ENCODE measurements at places on chromosomes 12 and 14.

- H3K36me3 ChIP-seq, result no peaks in the 10 kb centered on the region
- no peak for DNase-seq
- H3K27me3 ChIP-seq, result no peaks in the 10 kb centered on the region
- H3K4me3 ChIP-seq, result no peak overlapping the region
- H3K27ac ChIP-seq, result no peak overlapping the region
- no peaks in the 10 kb centered on the region for H3K4me1 ChIP-seq
Observed at GRCh38 chr12:92665496-92665895, 37.3 kb upstream of the PLEKHG7 start.

DNA sequence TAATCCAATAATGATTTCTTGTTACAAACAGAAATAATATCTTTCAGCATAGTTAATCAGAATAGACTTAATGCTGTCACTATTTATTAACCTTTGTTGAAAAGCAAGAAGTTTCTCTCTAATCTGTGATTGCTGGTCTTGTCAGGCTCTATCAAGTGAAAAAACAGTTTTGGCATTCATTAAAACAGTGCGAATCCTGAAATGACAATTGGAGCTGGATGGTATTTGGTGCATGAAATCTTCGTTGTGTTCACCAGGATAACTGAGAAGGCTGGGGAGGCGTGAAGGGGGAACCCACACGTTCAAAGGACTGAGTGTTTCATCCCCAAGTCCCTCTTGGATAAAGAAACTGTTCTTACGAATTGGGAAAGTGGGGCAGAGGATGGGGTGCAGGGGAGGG lies 190.2 kb upstream of the MYL2 start:
- no peak for DNase-seq
- no peaks in the 10 kb centered on the region for H3K4me1 ChIP-seq
- H3K36me3 ChIP-seq, result no peaks in the 10 kb centered on the region
- no peak overlapping the region for H3K4me3 ChIP-seq
- H3K27me3 ChIP-seq, result peaks cover 5% of the 10 kb centered on the region

- H3K4me1 ChIP-seq, result peaks cover 16% of the 10 kb centered on the region
- no peak overlapping the region for H3K4me3 ChIP-seq
- no peaks in the 10 kb centered on the region for H3K36me3 ChIP-seq
- no peaks in the 10 kb centered on the region for H3K27me3 ChIP-seq
- H3K27ac ChIP-seq, result peak overlapping the region; percentile 66
Observed at GRCh38 chr12:9673404-9674225, 4.1 kb downstream of the CLEC2D start.

GRCh38 chr12:17333287-17333686 lies 727.3 kb upstream of the LMO3 start:
- H3K36me3 ChIP-seq, result no peaks in the 10 kb centered on the region
- no peak overlapping the region for H3K27ac ChIP-seq
- H3K4me1 ChIP-seq, result no peaks in the 10 kb centered on the region
- no peaks in the 10 kb centered on the region for H3K27me3 ChIP-seq
- no peak for DNase-seq

- no peak overlapping the region for H3K4me3 ChIP-seq
- no peak overlapping the region for H3K27ac ChIP-seq
- H3K36me3 ChIP-seq, result no peaks in the 10 kb centered on the region
- H3K4me1 ChIP-seq, result no peaks in the 10 kb centered on the region
- no peak for DNase-seq
- peaks cover 41% of the 10 kb centered on the region for H3K27me3 ChIP-seq
Observed at GRCh38 chr12:53735556-53735955, 8.3 kb upstream of the CALCOCO1 start.

DNA sequence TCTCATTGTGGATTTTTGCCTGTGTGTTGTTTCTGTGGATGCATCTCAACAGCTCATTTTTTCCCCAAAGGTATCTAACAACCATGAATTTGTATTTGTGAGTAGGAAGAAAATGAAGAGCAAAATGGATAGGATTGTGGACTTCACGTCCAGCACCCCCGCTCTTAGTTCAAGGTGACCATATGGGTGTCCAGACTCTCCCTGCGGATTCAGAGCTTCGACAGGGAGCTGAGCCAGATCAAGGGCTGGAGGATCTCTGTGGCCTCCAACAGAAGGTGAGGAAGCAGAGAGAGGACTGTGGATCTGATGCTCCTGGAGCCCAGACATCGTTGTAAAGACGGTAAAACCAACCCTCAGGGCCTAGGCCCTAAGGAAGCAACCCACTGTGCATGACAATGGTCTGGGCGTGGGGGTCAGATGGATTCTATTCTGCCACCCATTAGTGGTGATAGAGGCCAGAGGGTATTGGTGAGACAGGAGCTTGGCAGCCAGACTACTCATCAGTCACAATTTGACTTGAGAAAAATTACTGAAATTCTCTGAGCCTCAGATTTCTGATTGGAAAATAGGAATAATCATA lies 659.7 kb upstream of the TMEM132C start:
- no peak overlapping the region for H3K27ac ChIP-seq
- no peaks in the 10 kb centered on the region for H3K27me3 ChIP-seq

DNA sequence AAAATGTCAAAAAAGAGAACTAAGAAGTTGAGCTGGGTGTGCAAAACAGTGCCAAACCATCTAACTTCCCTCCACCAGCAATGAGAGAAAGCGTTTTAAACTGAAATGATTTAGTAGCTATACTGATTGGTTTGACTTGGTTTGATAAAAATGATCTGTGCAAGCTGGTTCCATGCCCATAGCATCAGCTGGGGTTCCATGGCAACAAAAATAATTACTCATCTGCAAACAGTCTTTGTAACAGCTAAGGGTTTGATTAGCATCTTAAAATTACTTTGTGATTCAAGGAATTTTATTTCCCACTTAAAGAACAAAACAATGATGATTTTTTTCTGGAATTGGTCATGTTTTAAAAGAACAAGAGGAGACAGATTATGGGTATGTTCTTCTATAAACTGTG lies 15.0 kb upstream of the BICD1 start:
- H3K4me3 ChIP-seq, result no peak overlapping the region
- no peaks in the 10 kb centered on the region for H3K36me3 ChIP-seq
- H3K27me3 ChIP-seq, result no peaks in the 10 kb centered on the region
- H3K4me1 ChIP-seq, result no peaks in the 10 kb centered on the region

GRCh38 chr14:26401179-26401968 lies 196.5 kb downstream of the NOVA1 start:
- no peaks in the 10 kb centered on the region for H3K27me3 ChIP-seq
- no peaks in the 10 kb centered on the region for H3K4me1 ChIP-seq
- no peak overlapping the region for H3K27ac ChIP-seq
- DNase-seq, result no peak

- DNase-seq, result no peak
- no peaks in the 10 kb centered on the region for H3K36me3 ChIP-seq
- H3K4me3 ChIP-seq, result no peak overlapping the region
- H3K4me1 ChIP-seq, result peaks cover 95% of the 10 kb centered on the region
- peak overlapping the region; percentile 87 for H3K27ac ChIP-seq
Observed at GRCh38 chr14:68143341-68143841, 323.8 kb downstream of the RAD51B start.

DNA sequence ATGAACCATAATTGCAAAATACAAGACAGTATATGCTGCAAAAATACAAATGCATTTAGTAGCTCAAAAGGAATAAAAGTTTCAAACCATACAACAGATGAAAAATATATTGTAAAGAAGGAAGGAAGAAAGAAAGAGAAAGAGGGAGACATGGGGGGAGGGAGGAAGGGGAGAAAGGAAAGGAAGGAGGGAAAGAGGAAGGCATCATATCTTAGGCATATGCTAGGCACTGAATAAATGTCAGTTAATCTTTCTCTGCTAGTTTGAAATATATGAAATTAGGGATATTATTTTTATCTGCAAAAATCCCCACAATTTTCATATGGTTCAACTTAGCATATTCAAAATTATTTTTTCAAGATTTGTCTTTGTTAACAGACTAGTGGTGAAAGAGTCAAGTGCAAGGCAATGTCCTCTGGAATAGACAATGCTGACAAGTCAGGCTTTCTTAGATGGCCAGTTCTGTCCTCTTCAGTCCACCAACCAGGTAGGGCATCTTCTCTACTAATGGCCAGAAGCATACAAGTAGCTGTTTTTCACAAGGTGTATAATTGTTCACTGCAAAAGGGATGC lies 506.4 kb downstream of the PRKD1 start:
- H3K27me3 ChIP-seq, result no peaks in the 10 kb centered on the region
- no peak for DNase-seq
- H3K4me1 ChIP-seq, result no peaks in the 10 kb centered on the region
- H3K4me3 ChIP-seq, result no peak overlapping the region

DNA sequence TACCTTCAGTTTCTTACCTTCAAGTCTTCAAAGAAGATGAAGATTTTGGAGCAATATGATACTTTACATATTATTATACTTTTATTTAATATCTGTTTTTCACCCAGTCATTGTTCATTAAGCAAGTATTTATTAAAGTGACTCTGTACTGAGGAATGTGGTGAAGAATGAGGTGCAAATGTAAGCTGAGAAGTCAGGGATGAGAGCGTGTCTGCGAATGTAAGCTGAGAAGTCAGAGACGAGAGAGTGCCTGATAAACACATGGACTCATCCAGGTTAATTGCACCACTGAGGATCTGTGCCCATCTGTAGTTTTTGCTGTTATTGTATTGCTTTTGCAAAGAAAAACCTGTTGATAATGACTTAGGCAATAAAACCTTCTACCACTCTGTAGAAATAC lies 211.9 kb upstream of the FAR2 start:
- no peaks in the 10 kb centered on the region for H3K36me3 ChIP-seq
- DNase-seq, result peak; percentile 65
- H3K4me1 ChIP-seq, result peaks cover 71% of the 10 kb centered on the region
- H3K27me3 ChIP-seq, result no peaks in the 10 kb centered on the region

GRCh38 chr12:4288296-4289131 lies 15.0 kb downstream of the CCND2 start:
- H3K4me1 ChIP-seq, result no peaks in the 10 kb centered on the region
- no peak for DNase-seq
- H3K27ac ChIP-seq, result no peak overlapping the region
- no peaks in the 10 kb centered on the region for H3K27me3 ChIP-seq

Measured in keratinocyte (primary cell).